ENCODE measurements at places on chromosomes 2 and 18.

DNA sequence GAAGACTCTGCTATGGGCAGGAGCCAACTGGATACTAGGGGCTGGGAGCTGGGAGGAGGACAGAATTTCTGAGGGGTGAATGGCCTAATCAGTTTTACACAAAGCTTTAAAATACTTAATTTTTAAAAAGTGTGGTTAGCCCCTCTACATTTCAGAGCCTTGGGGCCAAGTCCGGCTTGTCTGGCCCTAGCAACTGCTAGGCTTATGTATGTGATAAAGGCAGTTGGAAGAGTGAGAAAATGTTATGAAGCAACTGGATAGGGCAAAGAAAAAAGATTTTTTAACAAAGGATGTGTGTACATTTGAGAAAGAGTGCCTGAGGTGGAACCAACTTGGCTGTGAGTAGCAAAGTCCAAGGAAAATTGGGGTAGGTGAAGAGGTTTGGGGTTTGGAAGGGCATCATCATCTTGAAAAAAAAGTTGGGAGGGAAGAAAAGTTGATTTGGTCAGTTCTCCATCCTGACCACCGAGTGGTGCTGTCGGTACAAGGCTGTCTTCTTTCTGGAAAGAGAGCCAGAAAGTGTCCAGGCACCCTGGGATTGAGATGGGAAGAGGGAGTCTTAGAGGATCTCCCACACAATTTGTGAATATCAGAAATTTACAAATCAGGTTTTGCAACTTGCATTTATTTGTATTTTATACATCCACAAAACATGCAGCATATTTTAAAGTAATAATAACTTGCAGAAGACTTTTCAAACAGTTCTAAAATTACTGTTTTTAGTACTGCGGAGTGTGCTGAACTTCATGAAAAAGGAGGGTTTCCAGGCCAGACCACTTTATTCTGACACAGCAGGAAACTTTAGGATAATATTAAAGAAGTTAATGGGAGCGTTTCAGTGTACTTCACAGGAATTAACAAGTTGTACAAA, 10.5 kb upstream of the CDK15 start:
- DNase-seq: no peak

- DNase-seq: no peak
Observed at GRCh38 chr2:72636210-72636609, 189.6 kb downstream of the EXOC6B start.

DNA sequence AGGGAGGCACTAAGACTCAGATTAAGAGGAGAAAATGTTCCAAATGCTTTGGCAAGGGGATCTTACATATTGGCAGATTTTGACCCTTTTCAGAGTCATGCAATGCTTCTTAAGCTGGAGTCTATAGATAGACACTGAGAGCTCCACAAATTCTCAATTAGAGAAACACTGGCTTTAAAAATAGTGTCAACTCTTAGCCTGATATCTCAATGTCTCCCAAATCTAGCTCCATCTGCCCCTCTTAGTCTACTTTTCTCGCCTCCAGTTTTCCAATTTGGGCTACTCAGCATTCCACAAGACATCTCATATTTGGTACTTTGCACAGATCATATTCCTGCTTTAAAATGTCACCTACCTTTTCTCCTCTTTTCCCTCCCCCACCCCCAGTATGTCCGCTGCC, 232.6 kb downstream of the LRRTM1 start:
- no peak for DNase-seq

- DNase-seq: no peak
Observed at GRCh38 chr2:32210767-32211408, 45.2 kb downstream of the SLC30A6 start.

- DNase-seq: no peak
Observed at GRCh38 chr18:56986829-56987228, 160.1 kb upstream of the BOD1L2 start.

- no peak for DNase-seq
Observed at GRCh38 chr2:42214669-42215068, 45.5 kb downstream of the EML4 start.

- DNase-seq: no peak
Observed at GRCh38 chr2:12856934-12857601, 140.3 kb downstream of the TRIB2 start.

DNA sequence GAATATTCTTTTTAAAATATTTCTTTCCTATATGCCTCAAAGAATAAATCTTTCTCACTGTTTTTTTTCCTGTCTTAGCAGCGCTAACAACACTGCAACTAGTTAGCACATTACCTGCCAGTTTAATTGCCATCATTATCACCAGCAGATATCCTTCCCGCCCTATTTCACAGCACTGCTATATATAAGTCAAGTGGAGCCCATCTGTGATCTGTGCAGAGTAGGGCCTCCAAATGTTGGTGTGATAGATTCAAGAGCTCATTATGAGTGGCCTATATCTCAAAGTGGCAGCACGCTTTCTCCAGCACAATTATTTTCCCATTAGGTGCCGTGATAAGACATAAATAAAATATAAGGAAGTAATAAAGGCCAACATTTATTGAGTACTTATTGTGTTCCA, 19.8 kb upstream of the RGPD4 start:
- DNase-seq: no peak

DNA sequence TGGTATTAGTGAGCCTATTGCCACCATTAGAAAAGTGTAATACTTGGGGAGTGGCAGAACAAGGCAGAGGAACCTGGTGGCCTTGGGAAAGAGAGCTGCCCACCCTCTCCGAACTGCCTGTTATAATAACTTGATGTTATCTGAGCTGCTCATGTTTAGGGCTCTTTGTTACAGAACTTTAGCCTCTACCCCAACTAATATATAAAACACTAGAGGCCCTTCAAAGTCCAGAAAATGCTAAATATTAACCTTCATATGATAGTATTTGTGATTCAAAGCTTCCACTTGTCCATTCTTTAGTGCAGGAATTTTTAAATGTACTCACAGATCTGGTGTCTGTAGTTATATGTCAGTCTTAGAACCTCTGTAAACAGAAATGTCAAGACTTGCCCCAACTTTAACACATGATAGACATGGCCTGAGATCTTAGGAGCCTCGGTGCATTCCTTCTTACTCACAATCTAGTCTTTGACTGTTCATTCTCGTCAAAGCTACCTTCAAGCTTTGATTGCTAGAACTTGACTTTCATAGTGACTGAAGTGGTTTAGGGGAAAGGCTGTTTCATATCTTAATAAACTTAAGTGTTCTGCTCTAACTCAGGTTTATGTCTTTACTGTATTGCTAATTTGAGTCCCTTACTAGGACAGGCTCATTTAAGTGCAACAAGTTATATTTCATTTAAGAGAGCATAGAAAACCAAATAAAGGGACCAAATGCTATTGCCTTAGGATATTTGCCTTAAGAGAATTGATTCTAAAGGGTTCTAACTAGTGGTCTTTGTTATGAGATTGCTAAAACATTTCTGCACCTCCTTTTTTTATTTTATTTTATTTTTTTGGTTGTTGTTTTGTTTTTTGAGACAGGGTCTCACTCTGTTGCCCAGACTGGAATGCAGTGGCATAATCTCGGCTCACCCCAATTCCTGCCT, 41.6 kb downstream of the DDX1 start:
- DNase-seq: no peak
